Stimulated activated naive CD8-positive, alpha-beta T cell treated with anti-CD3 and anti-CD28 coated beads, Interleukin-15, amount 100 ng/mL, for 72 hours (primary cell): ENCODE measurements at places on chromosomes 7 and 10.

DNA sequence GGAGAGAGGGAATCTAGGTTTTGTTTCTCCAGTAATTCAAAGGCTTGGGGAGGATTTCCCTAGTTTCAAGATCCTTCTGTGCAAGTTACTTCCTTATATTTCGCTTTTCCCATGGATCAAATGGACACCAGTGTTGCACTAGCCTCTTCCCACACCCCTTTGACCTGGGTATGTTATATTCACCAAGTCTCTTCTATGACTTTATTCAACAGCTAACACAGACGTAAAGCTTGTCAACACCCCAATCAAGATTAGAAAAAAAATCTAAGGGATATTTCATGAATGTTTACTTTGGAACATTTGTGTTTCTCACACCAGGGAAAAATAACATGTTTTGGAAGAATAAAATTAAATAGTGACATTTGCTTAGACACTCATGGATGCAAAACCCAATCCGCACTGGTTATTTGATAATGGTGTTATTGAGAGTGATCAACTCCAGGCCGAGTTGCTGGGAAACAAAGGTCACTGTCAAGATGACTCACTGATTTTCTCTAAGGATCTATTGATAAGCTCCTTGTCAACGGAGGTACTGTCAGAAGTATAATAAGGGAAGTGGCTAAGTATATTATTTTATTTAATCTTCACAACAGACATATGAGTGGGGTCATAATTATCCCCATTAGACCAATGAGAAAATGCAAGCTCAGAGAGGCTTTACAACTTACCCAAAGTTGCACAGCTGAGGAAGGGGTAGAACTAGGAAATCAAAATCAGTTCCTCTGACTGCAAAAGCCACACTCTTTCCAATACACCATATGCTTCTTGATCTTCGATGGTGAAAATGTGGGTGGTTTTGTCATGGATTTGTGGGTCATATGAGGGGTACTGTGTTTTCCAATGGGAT is 52.2 kb downstream of the CREB3L2 start:
- DNase-seq = no peak

- DNase-seq = peak; percentile 68
Observed at GRCh38 chr10:75294866-75295701, 59.3 kb upstream of the COMTD1 start.

GRCh38 chr7:37690206-37690605 is 6.6 kb downstream of the GPR141 start:
- no peak for DNase-seq

DNA sequence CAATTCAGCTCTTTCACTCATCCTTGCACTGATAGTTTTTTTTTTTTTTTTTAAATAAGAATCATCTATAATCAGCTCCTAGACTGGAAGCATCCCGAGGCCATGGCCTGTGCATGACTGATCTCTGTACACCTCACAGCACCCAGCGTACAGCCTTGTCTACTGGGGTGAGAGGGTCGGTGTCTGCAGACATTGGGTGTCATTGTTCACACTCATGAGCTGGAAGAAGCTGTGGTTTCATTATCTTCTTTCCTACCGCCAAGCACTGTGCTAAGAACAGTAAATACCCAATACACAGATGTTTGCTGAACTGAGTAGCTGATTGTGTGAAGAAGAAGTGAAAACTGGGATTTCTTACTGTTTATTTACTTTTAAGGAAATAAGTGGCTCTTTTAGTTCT is 123.6 kb downstream of the CLEC2L start:
- no peak for DNase-seq

DNA sequence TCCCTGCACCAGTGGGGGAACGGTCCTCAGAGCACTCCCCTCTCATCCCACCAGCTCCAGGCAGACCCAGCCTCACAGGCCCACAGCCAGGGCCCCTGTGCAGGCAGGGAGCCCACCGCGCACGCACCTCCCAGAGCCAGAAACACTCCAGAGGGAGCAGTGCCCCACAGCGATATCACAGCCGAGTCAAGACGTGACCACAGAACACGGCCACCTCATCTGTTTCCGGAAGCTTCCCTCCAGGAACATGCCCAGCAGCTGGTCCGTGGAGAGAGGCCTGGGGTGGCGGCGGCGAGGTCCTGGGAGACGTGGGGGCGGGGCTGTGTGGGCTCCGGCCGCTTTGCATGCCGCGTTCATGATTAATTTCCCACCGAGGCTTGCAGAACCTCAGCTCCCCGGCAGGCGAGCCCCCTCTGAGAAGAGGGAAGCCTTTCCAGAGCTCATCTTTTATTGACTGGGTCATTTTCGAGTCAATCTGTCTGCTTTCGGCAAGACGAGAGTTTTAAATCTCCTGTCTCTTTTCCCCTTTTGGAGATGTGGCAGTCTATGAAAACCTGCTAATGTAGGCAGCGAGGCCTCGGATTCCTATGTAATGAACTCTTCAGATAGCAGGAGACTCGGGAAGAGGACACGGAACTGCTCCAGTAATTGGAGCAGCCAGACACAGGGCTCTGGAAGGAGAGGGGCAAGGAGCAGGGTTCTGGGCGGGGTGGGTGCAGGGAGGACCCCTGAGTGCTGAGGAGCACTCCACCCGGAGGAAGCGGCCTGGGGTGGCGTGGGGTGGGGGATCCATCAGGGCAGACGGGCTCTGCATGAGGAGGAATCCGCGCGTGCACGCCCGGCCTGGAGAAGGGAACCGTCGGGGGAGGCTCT is 242.8 kb downstream of the ELFN1 start:
- no peak for DNase-seq
